ENCODE measurements at places on chromosomes 2 and 18. TPM values are rescaled to one million over a fixed set of nuclear protein-coding genes. Genes with fewer than 3 reads are reported as not detected.

- DNase-seq, result no peak
These were observed 108.3 kb downstream of the MGAT5 start for GRCh38 chr2:134362152-134362668.

- no peak for DNase-seq
These were observed 49.1 kb downstream of the MFSD6 start for GRCh38 chr2:190457256-190457655.

DNA sequence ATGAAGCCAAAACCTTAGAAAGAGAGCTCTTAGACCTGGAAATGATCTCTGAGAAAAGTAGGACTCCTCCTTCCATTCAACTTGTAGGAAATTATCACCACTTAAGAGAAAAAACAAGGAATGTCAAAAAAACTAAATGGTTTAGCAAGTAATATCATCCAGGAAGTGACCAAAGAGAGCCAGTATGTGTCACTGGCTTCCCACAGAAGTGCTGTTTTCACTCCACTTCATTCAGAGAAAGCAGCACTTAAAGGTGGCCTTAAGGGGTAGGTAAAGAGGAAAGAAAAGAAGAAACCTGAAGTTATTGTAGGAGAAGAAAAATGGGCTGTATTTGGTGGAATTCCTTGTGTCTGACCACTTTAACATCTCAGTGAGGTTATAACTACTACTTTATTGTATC is 414.4 kb upstream of the ETAA1 start:
- DNase-seq, result no peak

Gene TUBA3D
- total RNA-seq, result not detected

DNA sequence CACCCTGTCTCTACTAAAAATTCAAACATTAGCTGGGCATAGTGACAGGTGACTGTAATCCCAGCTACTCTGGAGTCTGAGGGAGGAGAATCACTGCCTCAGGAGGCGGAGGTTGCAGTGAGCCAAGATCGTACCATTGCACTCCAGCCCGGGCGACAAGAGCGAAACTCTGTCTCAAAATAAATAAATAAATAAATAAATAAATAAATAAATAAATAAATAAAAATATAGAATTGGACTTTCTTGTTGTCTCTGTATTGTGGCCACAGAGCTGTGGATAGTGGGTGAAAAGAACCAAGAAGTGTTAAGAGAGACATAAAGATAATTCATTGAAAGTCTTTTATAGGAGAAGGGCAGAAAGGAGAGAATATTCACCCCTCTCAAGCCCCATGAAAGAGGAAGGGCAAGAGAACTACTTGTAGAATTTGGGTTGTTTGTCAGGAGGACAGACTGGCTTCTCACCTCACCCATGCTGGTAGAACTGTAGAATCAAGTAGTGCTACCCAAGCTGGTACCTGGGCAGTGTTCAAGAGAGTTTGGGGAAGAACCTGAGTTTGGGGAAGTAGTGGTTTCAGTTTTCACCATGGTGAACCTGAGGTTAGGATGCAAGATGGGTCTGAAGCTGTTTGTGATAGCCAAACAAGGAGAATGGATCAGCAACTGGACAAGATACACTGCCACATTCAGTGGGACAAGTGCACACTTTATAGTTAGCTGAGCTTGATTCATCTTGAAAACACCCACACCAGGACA is 256.5 kb downstream of the CD226 start:
- no peak for DNase-seq

GRCh38 chr18:25349926-25350487 is 2.0 kb downstream of the ZNF521 start:
- peak; percentile 74 for DNase-seq

DNA sequence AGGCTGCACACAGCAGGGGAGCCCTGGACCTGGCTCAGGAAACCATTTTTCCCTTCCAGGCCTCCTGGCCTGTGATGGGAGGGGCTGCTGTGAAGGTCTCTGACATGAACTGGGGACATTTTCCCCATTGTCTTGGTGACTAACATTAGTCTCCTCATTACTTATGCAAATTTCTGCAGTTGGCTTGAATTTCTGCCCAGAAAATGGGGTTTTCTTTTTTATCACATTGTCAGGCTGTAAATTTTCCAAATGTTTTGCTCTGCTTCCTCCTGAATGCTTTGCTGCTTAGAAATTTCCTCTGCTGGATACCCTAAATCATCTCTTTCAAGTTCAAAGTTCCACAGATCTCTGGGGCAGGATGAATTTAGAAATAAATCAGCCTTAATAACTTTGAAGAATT is 78.2 kb downstream of the EHBP1 start:
- no peak for DNase-seq

Gene CACNB4
- total RNA-seq, result 14.2 TPM

GRCh38 chr18:28284132-28284531 is 107.2 kb upstream of the CDH2 start:
- no peak for DNase-seq

GRCh38 chr2:159202568-159203071 is 83.9 kb downstream of the WDSUB1 start:
- no peak for DNase-seq

Gene ABCG8
- not detected for total RNA-seq

Gene DYSF
- 1.1 TPM for total RNA-seq

Gene ROCK1
- 66.2 TPM for total RNA-seq

DNA sequence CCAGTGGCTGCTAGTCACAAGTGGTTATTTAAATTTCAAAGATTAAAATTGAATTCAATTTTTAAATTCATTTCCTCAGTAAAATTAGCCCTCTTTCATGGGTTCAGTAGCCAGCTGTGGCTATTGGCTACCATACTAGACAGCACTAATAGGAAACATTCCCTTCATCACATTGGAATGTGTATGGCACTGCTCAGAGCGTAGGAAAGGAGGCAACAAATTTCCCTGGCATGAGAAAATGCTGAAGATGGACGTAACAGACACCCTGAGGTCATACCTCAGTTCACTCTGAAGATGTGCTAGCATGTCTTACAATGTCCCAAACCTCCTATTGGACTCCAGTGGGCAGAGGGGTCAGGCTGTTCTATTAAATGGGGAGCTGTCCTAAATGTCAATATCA is 96.4 kb downstream of the C1QL2 start:
- no peak for DNase-seq

GRCh38 chr2:25165992-25166875 is 2.1 kb downstream of the POMC start:
- DNase-seq, result peak; percentile 63

GRCh38 chr2:11357428-11357972 is 13.1 kb upstream of the ROCK2 start:
- no peak for DNase-seq

Gene HRH4
- total RNA-seq, result not detected

- no peak for DNase-seq
These were observed 5.7 kb downstream of the MAL start for GRCh38 chr2:95031076-95031725.

GRCh38 chr18:43819873-43820272 is 542.6 kb upstream of the SYT4 start:
- no peak for DNase-seq

DNA sequence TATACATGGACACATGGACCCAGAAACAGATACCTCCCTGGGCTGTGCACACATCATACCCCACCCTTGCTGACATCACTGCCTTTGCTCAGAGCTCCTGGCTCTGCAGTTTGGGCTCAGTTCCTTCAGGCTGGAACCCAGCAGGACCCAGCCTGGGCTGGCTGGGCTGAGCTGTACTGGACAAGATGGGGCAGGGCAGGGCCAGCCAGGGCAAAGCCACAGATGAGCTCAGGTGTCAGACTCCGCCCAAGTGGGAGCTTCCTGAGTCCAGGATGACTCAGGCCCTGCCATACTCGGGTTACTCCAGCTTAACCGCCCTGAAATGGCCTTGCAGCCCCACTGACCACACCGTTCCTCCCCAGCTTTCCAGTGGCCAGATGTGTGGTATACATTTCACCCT is 284.9 kb downstream of the OSR1 start:
- peak; percentile 45 for DNase-seq
